ENCODE measurements at places on chromosomes 1 and 21. TPM values are rescaled to one million over a fixed set of nuclear protein-coding genes. Genes with fewer than 3 reads are reported as not detected.
A peak's percentile ranks its signal among the peaks of the same experiment; 100 is the strongest.

Gene JAM2
- total RNA-seq: 0.99 TPM

DNA sequence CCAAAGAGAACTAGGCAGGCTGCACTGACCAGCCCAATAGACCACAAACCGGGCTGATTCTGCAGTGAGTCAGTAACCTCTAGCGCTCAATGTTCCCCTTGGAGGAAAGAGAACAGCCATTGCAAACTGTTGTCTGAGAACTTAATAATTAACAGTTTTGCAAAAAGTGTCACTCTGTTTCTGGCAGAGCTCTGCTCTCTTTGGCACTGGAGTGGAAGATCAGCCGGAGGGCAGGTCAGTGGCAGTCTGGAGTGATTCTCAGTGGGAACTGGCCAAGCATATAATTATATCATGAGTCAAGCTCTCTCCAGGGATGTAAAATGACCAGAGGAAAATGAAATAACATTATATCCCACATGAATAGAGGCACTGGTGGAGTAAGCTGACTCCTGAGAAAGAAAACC, 238.3 kb downstream of the HLX start:
- DNase-seq: no peak

GRCh38 chr1:68426594-68426993, 23.2 kb downstream of the RPE65 start:
- no peak for DNase-seq

GRCh38 chr1:210855440-210855839, 278.5 kb downstream of the KCNH1 start:
- DNase-seq: no peak

- no peak for DNase-seq
These were observed 121.8 kb upstream of the TNR start for GRCh38 chr1:175865041-175865766.

DNA sequence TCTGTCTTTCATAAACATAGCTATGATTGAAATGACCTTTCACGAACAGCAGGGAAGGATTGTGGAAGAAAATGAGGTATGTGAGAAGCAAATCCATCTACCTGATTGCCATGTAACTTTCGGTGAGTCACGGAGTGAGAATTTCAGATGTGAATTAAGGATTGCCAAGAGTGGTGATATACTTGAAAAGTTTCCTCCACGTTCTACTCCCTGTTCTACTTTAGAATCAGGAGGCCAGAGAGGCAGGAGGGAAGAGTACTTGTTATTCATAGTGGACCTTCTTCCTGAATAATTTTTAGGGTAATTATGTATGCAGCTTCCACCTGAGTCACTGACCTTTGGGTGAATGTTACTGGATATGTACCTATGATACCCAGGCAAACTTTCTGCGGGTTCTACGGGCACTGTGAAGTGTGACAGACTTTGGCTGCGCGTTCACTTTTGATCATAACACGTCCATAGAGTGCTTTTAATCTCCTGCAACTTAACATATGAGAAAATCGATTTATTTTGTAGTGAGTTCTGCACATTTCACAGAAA, 2.6 kb upstream of the KCNE1 start:
- no peak for DNase-seq

DNA sequence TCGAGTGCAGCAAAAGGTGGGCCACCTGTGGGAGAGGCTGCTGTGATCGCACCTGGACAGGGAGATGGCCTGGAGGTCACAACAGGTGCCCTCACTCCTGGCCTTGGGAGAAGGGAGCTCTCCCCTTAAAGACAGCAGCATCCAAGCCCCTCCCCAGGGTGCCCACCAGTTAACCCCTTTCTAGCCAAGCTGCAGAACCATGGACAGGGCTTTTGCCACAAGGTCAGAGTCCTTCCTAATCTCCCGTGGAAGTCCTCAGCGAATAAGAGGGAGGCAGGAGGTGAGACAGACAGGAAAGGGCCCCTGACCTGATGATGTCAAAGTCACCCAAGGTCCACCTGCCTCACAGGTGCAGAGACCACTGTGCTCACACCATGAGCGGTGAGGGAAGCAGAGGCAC, 1.7 kb downstream of the CNTN2 start:
- DNase-seq: no peak

GRCh38 chr1:69929308-69930057, 275.9 kb downstream of the LRRC40 start:
- no peak for DNase-seq

Gene GFI1
- total RNA-seq: 20.1 TPM

- DNase-seq: no peak
These were observed 80.3 kb downstream of the RNF220 start for GRCh38 chr1:44485229-44485933.

Gene PADI1
- not detected for total RNA-seq

- DNase-seq: no peak
These were observed 3.9 kb upstream of the OLFML3 start for GRCh38 chr1:113975211-113975895.

Gene BNIPL
- total RNA-seq: 0.54 TPM

Gene DCDC2B
- 0.18 TPM for total RNA-seq

Gene CD1C
- 1.3 TPM for total RNA-seq

Gene LRRIQ3
- 2.6 TPM for total RNA-seq

Gene FCAMR
- not detected for total RNA-seq

Gene HSD3B1
- total RNA-seq: not detected

Gene LEPR
- 2.1 TPM for total RNA-seq

- DNase-seq: no peak
These were observed 3.9 kb downstream of the OBSCN start for GRCh38 chr1:228211531-228212414.

Gene CR1L
- not detected for total RNA-seq

DNA sequence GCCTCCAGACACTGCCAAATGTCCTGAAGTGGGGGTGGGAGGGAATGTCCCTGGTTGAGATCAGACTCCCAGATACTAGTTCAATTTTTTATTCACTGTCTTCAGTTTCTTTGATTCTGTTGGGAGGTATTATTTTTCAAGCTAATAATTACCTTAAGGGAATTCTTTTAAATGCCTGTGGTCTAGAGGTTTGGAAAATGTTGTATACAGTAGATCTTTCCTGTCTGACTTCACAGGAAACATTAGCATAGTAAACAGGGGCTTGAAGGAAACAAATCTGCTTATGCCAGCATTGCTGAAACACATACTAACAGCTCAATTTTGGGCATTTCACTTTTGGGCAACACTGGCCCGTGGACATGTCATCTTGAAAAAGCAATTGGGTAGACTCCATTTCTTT, 84.3 kb upstream of the HP1BP3 start:
- no peak for DNase-seq

Gene FAM110D
- not detected for total RNA-seq

DNA sequence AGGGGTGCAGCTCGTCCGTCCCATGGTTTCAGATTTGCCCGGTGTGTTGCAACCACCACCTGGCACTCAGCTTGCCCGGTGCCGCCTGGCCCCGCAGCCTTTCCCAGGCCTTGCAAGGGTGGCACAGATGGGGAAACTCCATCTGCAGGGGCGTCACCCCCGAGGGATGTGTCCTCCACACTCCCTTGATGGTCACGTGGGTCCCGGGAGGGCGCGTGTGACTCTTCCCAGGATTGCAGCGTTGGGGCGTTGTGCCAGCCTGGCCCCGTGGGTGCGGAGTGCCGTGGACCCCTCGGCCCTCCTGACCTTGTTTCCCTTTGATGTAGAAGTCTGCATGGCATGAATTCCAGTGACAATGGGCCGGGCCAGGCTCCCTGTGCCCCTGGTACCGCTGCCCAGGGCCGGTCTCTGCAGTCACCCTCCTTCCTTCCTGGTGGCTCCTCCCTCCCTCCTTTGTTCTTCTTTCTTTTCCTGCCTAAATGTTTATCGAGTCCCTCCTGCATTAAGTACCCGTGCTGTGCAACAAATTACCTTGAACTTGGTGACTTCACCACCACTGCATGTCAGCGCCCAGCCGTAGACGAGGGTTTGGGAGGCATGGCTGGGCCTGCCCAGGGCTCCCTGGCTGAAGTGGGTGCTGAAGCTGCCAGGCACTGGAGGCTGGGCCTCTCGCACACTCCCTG, 22.9 kb downstream of the RRP1 start:
- no peak for DNase-seq

Gene C1QB
- total RNA-seq: not detected

GRCh38 chr1:204295671-204296070, 64.1 kb downstream of the PLEKHA6 start:
- DNase-seq: no peak

DNA sequence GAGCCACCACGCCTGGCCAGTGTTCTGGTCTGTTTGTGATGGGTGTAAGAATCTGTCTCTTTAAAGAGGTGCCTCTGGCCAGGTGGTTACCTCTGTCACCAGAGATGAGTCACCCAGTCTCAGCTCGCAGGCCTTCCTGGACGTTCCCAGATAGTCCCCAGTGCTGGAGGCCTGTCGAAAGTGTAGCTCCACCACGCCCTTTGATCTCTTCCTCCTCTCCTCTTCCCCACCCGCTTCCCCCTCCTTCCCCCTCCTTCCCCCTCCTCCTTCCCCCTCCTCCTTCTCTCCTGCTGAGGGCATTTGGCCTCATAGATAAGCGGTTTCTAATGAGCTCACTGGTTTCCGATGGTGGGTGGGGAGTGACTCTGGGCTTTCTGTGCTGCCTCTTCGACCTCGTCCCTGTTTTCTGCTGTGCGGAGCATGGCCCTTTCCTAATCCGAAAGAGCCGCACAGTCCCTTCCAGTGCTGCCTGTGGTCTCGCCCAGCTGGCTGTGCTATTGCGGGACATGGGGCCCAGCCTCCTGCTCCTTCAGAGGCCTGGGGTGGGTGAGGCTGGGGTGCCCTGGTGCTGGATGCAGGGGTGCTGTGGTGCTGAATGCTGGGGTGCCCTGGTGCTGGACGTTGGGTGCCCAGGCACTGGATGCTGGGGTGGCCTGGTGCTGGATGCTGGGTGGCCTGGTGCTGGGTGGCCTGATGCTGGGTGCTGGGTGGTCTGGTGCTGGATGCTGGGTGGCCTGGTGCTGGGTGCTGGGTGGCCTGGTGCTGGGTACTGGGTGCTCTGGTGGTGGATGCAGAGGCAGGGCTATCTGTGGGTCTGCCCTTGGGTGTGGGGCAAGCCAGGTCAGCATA, 19.2 kb downstream of the AGPAT3 start:
- DNase-seq: no peak

DNA sequence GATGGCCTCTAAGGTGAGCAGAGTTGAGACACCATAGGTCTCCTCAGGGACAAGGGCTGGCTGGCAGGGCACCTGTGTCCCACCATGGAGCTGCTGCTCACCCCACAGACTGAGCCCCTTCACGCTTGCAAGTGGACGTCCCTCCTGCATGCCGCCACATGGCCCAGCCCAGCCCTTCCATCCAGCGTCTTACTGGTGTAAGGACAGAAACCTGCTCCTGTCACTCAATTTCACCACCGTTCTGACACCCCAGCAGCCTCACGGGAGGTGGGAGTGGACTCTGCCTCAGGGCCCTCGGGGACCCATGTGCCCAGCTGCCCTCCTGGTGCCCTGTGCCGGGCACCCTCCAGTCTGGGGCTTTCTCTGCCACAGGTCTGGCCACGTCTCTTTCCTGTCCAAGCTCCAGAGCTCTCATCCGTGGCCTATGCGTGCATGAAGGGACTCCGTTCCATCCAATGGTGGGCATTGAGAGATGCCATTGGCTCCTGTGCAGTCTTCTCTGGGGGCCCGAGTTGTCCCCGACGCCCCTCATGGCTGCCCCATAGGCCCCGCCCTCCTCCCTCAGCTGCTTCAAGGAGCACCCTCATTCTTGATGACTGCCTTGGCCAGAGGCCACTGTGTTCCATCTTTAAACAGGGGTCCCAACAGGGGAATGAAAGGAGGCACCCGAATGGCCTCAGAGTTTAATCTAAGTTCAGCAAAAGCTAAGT, 42.6 kb upstream of the COL6A1 start:
- no peak for DNase-seq

GRCh38 chr1:72060466-72061245, 221.7 kb downstream of the NEGR1 start:
- no peak for DNase-seq

Gene C1orf94
- not detected for total RNA-seq

Gene SLC45A3
- 0.57 TPM for total RNA-seq

DNA sequence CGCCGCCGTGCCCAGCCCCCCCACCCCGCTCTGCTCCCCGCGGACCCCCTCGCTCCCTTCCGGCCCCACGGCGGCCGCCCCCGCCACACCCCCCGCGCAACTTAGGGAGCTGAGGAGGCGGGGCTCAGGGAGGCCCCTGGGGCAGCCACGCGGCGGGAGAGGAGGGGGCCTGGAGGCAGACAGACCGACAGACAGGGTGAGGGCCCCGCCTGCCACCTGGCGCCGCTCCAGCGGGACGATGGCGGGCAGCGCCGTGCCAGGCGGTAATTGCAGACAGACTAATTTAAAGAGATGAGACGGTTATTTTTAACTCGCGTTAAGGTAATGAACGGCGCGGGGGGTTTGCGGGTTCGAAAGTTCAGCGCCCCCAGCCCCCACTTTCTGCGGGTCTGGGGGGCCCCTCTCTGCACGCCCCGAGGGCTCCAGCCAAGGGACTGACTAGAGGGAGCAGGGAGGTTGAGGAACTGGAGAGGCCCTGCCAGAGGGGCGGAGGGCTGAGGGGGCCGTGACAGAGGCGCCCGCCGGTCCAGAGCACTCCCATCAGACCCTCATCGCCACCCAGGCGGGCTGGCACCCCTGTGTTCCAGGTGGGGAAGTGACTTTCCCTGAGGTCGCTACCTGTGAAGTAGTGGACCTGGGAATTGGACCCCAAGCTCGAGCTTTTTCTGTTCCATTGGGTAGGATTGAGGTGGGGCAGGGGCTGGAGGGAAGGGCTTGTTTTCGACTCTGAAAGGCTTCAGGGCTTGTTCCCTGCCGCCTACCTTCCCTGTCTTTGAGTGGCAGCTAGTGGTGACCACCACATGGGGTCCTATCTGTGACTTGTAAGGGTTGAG, 5.4 kb downstream of the FOXO6 start:
- peak; percentile 45 for DNase-seq

DNA sequence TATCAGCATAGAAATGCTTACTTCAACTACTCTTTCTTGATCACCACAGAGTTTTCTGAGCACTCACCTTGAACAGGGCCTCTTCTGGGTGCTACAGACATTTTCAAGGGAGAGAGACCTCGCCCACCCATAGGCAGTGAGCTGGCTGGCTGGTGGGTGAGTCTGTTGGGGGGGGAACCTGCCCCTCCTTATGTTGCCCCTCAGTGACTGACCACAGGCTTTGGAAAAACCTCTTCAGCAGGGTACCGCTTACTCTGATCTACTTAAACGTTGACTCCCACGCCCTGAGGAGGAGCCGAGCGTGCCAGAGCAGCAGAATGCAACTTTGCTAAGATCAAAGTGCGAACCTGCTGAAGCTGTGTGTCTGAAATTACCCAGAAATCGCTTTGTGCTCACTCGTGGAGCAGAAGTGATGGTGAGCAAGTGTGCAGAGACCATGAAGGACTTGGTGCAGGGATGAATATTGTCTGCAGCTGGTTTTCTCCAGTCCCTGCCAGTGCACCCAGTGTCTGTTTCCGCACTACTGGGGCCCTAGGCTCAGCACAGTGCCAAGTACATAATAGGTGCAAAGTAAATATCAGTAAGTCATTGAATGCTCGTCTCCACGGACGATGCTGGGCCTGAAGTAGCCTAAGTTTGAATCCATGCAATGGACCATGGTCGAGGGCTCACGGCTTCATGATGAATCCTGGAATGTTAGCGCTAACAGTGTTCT, 158.7 kb upstream of the IRF2BP2 start:
- DNase-seq: peak; percentile 37

Measured in T-cell (primary cell).